WTC11 (cell line): ENCODE measurements at places on chromosomes 16 and 17. TPM values are rescaled to one million over a fixed set of nuclear protein-coding genes. Genes with fewer than 3 reads are reported as not detected.

GRCh38 chr16:47392081-47392480 lies 68.8 kb downstream of the ITFG1 start:
- no peak for DNase-seq

- peak; percentile 60 for DNase-seq
Observed at GRCh38 chr17:17350491-17351355, 47.5 kb downstream of the NT5M start.

DNA sequence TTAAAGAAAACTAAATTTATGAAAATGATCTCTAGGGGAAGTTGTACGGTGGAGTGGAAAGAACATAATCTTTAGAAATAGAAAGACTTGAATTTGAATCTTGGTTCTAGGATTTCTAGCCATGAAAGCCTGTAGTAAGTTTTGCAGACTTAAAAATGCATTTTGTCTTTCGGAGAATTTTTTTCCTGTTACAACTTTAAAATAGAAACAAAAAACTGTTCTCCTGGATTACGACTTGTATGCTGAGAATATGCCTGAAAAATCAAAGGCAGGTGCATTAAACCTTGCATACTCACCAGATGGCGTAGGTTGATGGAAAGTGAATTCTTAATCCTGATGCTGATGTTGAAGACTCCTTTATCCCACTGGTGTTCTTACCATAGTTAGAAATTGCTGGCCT lies 7.5 kb upstream of the MPHOSPH6 start:
- DNase-seq = no peak

DNA sequence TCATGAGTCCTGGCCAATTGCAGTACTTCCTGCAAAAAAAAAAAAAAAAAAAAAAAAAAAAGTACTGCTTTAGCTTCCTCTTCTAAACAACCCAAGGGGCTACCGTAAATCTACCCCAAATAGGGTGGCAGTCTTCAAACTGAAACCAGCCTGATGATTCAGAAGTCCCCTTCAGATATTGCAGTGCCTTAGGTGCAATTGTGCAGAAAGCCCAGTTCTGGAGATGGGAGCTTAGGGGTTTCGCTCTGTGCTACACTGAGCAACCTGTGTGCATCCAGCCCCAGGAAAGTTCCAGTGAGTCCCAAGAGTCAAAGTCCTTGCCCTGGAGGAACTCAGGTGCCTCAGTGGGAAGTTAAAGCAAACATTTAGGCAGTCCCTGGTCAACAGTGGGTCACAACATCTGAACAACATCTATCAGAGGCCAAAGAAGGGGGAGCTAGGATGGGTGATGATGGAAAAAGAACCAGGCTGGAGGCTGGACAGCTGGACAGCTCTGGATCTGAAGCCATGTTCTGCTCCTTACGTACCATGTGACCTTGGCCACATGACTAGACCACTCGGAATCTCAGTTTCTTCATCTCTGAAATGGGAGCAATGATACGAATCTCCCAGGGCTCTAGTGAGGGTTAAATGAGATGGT lies 6.7 kb upstream of the CIITA start:
- no peak for DNase-seq

GRCh38 chr16:2019921-2020831 lies 591 bp downstream of the NPW start:
- DNase-seq = peak; percentile 51

DNA sequence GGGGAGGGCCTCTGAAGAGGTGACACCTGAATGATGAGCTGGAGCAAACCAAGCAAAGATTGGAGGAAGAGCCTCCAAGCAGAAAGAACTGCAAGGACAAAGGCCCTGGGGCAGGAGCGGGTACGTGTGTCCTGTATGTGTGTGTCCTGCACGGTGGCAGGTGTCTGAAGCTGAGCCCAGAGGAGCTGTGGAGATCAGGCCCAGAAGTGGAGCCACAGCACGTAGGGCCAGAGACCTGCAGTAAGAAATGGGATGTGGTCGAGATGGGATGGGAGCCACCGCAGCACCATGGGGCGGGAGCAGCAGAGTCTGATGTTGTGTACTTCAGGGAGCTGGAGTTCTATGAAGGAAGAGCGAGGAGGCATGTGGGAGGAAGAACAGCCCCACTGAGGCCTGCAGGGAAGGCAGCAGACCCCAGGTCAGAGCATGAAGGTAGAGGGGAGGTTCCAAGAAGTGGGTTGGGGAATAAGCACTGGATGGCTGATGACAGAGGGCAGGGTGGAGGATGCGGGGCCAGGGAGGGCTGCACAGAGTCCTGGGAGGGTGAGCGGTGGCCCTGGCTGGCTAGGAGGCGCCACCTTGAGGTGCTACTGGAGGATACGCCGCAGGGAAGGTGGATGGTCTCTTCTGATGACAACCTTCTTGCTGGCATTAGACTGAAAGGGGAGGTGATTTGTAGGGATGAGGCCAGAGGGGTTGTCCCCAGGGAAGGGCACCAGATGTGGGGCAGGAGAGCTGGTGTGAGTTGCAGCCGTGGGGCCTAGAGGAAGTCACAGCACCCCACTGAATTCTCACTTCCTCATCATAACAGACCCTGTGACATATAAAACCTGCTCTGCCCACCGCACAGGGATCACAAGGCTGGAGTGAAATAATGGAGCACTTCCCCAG lies 10.6 kb upstream of the CETP start:
- peak; percentile 72 for DNase-seq

- no peak for DNase-seq
Observed at GRCh38 chr16:68696514-68696913, 40.6 kb upstream of the CDH1 start.

- no peak for DNase-seq
Observed at GRCh38 chr16:48444574-48444973, 59.4 kb upstream of the SIAH1 start.

- no peak for DNase-seq
Observed at GRCh38 chr17:8614988-8615387, 15.5 kb downstream of the MYH10 start.

DNA sequence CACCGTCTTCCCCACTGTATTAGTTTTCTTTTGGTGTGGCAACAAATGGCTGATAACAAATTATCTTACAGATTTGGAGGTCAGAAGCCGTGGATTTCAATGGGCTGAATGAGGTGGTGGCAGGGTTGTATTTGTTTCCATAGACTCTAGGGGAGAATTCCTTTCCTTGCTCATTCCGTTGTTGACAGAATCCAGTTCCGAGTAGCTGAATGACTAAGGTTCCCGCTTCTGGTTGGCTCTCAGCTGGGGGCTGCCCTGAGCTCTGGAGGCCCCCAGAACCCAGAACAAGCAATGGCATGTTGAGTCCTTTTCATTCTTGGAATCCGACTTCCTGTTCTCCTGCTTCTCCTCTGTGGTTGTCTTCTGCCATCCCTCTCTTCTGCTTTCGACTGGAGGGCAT lies 280.4 kb downstream of the SNX29 start:
- DNase-seq = no peak

DNA sequence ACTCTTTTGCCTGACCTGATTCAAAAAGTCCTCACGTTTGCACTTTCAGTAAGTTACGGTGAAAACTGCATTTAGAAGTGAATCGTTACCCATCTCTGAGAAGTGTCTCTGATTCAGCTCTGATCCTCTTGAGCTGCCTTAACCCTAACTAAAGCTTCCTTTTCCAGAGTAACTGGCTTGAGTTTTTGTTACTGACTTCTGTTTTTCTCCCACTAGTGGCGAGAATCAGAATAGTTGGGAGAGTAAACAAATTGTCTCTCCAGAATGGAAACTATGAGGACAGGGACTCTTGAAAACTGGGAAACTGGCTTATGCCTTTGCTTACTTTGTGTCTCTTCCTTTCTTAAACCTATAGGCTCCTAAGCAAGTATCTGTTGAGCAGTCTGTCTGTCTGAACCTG lies 31.3 kb upstream of the KPNB1 start:
- DNase-seq = no peak

- no peak for DNase-seq
Observed at GRCh38 chr16:81816351-81816750, 37.3 kb downstream of the PLCG2 start.

DNA sequence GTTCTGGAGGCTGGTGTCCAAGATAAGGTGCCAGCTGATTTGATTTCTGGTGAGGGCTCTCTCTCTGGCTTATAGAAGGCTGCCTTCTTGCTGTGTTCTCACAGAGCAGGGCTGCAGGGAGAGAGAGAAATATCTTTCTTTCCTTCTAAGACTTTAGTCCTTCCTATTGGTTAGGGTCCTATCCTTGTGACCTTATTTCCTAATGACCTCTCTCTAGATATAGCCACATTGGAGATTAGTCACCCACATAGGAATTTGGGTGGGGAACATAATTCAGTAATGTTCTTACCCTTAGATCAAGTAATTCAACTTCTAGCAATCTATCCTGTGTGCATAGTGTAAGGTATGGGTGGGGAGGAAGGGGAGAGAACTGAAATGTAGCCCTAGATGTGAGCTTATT lies 18.0 kb upstream of the ABCA5 start:
- no peak for DNase-seq

GRCh38 chr17:54418467-54418866 lies 482.2 kb upstream of the TOM1L1 start:
- no peak for DNase-seq

DNA sequence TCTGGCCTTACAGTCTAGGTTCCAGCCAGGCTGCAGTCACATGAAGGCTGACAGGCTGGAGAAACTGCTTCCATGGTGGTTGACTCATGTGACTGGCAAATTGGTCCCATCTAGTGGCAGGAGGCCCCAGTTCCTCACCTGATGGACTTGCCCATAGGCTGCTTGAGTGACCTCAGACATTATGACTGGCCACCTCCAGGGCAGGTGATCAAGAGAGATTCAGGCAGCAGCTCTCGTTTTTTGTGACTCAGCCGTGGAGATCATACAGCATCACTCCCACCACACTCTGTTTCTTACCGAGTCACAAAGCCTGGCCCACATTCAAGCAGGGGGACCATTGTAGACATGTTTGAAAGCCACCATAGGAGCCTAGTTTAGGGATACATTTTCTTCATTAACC lies 34.5 kb downstream of the SIAH1 start:
- no peak for DNase-seq

- DNase-seq = no peak
Observed at GRCh38 chr17:44216173-44216572, 3.3 kb downstream of the UBTF start.

- no peak for DNase-seq
Observed at GRCh38 chr16:84795329-84796053, 24.3 kb upstream of the CRISPLD2 start.

DNA sequence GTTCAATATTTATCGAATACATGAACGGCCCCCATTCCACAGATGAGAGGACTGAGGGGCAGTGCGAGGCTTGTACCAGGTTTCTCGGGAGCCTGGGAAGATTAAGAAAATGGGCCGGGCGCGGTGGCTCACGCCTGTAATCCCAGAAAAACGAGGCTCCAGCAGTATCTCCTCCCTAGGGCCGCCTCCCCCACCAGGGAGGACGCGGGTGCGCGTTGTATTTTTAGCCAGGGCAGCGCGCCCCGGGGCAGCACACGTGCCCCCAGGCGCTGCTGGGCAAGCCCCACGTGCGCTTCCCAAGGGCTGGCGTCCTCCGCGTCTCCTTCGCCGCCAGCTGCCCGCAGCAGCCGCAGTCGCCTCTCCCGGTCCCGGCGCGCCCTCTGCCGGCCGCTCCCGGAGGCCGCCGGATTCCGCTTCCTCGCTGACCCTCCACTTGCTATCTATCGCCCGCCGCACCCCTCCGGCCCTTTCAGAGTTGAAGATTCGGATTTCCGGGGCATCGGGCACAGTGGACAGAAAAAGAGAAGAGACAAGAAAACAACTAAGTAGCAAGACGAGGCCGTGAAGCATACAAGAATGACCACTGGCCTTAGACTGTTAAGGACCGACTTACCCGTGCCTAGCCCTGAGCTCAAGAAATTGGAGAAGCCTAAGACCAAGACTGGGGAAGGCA lies 1.9 kb upstream of the YBX2 start:
- peak; percentile 94 for DNase-seq

- DNase-seq = no peak
Observed at GRCh38 chr16:4610011-4611005, 4.4 kb downstream of the UBALD1 start.

GRCh38 chr16:49929626-49930025 lies 73.7 kb upstream of the ZNF423 start:
- no peak for DNase-seq

- DNase-seq = no peak
Observed at GRCh38 chr16:17471719-17472461, 1.1 kb upstream of the XYLT1 start.

- peak; percentile 89 for DNase-seq
Observed at GRCh38 chr17:57874434-57875289, 24.8 kb upstream of the MRPS23 start.

DNA sequence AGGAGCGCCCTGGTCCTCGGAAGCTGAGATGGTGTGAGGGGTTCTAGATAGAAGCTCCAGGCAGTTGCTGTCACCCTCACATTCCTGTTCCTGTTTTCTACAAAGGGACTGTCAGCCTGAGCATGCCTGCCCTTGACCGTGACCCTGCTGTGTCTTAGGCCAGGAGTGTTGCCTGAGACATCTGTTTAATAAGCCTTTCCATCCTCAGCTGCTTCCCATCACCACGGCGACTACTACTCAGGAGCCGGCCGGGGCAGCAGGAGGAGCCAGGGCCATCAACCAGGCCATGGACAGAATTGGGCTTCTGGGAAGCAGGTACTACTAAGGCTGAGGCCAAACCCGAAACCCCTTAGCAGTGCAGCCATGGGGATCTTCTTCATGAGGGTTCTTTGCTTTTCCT lies 151.4 kb downstream of the KATNIP start:
- DNase-seq = no peak

DNA sequence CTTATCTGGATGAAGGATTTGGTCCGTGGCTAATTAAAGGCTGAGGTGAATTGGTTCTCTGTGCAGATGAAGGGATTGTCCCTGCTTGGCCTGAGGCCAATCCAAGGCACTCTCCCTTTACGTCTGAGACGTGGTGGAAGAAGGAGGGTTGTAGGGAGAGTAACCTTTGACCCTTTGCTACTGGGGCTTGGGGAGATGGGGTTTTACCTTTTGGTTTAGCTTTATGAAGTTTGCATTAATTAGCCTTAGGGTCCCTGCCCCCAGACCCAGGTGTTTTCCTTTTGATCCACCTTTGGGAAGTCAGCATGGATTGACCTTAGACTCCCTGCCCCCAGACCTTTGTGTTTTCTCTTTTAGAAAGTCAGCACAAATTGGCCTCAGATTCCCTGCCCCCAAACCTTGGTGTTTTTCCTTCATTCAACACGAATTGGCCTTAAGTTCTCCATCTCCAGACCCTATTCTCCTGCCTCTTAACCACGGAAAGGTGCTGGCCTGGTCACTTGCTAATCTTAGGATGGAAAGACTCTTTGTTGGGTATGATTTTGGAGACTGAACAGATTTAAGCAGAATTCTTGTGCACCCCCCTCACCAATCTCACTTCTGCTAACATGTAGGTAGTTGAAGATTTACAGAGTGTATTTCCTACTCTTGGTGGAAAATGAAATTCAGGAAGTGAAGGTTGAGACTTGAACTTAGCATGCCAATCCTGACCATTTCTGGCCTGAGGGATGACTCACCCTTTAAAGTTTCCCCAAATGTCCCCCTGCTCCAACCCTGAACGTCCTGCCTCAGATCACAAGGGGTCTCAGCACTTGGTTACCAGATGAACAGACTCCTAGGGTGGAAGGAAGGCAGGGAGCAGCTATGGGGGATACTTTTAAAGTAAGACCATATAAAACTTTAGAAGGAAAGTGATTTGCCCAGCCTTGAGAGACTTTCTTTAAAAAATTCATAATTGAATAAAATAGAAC lies 23.1 kb upstream of the MMD start:
- DNase-seq = no peak

Gene ARHGDIG
- 3.4 to 4.0 TPM (median 3.5 TPM) in 3 replicates for total RNA-seq

Gene PPP1R1B
- total RNA-seq = 15.0 to 20.5 TPM (median 15.2 TPM) in 3 replicates

Gene SOX15
- total RNA-seq = 15.2 to 19.9 TPM (median 17.5 TPM) in 3 replicates

Gene HASPIN
- 30.0 to 30.8 TPM (median 30.4 TPM) in 3 replicates for total RNA-seq

Gene HSF5
- total RNA-seq = 0.07 to 0.11 TPM (median 0.09 TPM) in 3 replicates

Gene MGAT5B
- 11.5 to 12.0 TPM (median 11.6 TPM) in 3 replicates for total RNA-seq

Gene MYH8
- total RNA-seq = not detected in 3 replicates

Gene RNF135
- total RNA-seq = 10.3 to 12.3 TPM (median 10.4 TPM) in 3 replicates

Gene CCL17
- total RNA-seq = not detected in 3 replicates

Gene LAT
- 2.0 to 5.6 TPM (median 3.5 TPM) in 3 replicates for total RNA-seq

Gene CDH16
- not detected in 3 replicates for total RNA-seq

Gene FNDC8
- not detected in 3 replicates for total RNA-seq

Gene NECAB2
- 2.9 to 4.9 TPM (median 4.4 TPM) in 3 replicates for total RNA-seq
